ENCODE measurements at places on chromosomes 13 and 19. TPM values are rescaled to one million over a fixed set of nuclear protein-coding genes. Genes with fewer than 3 reads are reported as not detected.

GRCh38 chr19:4374498-4375163 is 25.7 kb downstream of the SH3GL1 start:
- DNase-seq = peak; percentile 93
- no peaks in the 10 kb centered on the region for H3K36me3 ChIP-seq
- no peak overlapping the region for H3K4me3 ChIP-seq
- H3K4me1 ChIP-seq = peaks cover 95% of the 10 kb centered on the region

DNA sequence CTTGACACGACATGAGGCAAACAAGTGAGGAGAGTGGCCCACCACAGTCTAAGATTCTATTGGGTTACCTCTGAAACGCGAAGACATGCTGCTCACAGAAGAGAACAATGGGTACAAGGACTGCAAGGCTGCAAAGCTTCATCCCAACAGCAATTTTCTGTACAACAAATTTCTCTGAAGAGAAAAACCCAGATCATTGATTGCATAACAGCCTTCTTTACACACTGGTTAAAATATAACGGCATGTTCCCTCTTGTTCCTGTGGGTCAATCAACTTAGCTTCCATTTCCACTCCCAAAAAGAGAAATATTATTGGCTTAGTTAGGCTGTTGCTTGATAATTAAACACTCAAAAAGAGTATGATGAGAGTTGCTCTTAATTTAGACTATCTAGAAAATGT is at the start of gene CPB2:
Gene CPB2, minus strand, starts transcription at position 166 of the 400 bp plus-strand sequence. Its CDS starts 24 bp downstream, at position 142.
- no peak for DNase-seq
- H3K27me3 ChIP-seq = no peaks in the 10 kb centered on the region
- no peak within 1 kb of the TSS for H3K4me3 ChIP-seq
- H3K27ac ChIP-seq = no peak within 1 kb of the TSS
- H3K36me3 ChIP-seq = no peaks in the 10 kb centered on the region

DNA sequence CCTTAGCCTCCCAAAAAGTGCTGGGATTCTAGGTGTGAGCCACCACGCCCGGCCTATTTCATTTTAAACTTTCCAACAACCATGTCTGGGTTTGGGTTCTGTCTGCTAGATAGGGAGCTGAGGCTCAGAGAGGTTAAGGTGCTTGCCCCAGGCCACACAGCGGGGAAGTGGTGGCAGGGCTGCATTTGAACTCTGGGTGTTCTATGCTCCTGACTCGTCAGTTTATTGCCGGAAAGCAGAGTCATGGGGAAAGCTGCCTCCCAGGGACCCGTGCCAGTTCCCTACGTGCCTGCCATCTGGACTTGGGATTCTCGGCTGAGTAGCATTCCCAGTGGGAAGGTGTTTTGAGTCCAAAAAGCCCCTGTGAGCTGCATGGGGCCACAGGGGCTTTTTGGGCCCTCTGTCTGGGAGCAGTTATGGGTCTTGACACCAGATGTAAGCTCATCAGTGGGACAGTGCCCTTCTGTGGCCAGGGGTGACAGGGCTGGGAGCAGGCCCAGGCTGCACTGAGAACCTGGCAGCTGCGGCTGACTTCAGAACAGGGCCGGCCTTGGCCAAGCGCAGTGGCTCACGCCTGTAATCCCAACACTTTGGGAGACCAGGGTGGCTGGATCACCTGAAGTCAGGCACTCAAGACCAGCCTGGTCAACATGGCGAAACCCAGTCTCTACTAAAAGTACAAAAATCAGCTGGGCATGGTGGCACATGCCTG is 10.9 kb downstream of the RFX1 start:
- H3K27me3 ChIP-seq = no peaks in the 10 kb centered on the region
- H3K4me1 ChIP-seq = peaks cover 7% of the 10 kb centered on the region
- DNase-seq = no peak
- H3K4me3 ChIP-seq = no peak overlapping the region
- H3K36me3 ChIP-seq = peaks cover 33% of the 10 kb centered on the region
- no peak overlapping the region for H3K27ac ChIP-seq

TMIGD2 gene
- total RNA-seq = not detected

- H3K27ac ChIP-seq = no peak overlapping the region
- H3K4me3 ChIP-seq = no peak overlapping the region
- DNase-seq = no peak
- no peaks in the 10 kb centered on the region for H3K4me1 ChIP-seq
Measured at GRCh38 chr19:19305696-19306095, 14.6 kb downstream of the SUGP1 start.

F7 gene
- not detected for total RNA-seq

TEAD2 gene
- 57.8 TPM for total RNA-seq

GRCh38 chr19:11261431-11261970 is 823 bp downstream of the DOCK6 start:
- no peak for DNase-seq
- peak overlapping the region; percentile 97 for H3K4me3 ChIP-seq
- no peaks in the 10 kb centered on the region for H3K27me3 ChIP-seq
- H3K36me3 ChIP-seq = no peaks in the 10 kb centered on the region

ATP1A3 gene
- 4.3 TPM for total RNA-seq

DNA sequence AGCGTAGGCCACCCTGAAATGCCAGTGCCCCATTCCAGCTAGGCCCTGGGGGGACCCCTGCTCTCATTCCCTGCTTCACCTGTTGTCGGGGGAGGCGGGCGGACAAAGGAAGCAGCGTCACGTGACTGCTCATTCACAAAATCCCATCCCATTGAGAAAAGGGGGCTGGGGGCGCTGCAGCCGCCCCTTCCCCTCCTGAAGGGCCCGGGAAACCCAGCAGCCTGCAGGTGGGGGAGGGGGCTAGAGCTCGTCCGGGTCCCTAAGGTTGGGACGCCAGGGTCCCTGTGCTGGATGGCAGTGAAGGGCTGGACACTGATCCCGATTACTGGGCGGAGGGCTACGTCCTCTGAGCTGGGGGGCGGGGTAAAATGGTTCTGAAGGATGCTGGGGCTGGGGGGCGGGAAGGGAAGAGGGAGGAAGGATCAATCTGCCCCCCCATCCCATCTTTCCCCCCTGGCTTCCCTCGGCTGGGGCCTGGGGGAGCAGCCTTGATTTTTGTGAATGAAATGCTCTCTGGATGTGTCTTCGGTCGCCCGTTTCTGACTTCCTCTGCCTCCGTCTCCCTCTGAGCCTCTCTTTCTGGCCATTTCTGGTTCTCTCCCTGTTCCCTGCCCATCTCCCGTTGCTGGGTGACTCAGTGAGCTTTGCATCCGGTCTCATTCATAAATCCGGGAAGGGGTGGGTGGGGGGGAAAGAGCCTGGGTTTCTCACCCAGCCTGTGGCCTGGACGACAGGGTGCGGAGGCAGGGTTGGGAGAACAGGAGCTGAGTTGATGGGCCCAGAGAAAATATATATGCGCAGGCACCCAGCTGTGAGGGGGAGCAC is 816 bp downstream of the SPRED3 start:
- DNase-seq = no peak
- peaks cover 33% of the 10 kb centered on the region for H3K4me1 ChIP-seq
- H3K27ac ChIP-seq = peak overlapping the region; percentile 75
- peaks cover 4% of the 10 kb centered on the region for H3K36me3 ChIP-seq

GRCh38 chr19:30161021-30161655 is 211.0 kb upstream of the ZNF536 start:
- peak; percentile 84 for DNase-seq
- H3K36me3 ChIP-seq = no peaks in the 10 kb centered on the region
- H3K4me1 ChIP-seq = no peaks in the 10 kb centered on the region
- no peak overlapping the region for H3K27ac ChIP-seq
- H3K27me3 ChIP-seq = peaks cover 19% of the 10 kb centered on the region

DNA sequence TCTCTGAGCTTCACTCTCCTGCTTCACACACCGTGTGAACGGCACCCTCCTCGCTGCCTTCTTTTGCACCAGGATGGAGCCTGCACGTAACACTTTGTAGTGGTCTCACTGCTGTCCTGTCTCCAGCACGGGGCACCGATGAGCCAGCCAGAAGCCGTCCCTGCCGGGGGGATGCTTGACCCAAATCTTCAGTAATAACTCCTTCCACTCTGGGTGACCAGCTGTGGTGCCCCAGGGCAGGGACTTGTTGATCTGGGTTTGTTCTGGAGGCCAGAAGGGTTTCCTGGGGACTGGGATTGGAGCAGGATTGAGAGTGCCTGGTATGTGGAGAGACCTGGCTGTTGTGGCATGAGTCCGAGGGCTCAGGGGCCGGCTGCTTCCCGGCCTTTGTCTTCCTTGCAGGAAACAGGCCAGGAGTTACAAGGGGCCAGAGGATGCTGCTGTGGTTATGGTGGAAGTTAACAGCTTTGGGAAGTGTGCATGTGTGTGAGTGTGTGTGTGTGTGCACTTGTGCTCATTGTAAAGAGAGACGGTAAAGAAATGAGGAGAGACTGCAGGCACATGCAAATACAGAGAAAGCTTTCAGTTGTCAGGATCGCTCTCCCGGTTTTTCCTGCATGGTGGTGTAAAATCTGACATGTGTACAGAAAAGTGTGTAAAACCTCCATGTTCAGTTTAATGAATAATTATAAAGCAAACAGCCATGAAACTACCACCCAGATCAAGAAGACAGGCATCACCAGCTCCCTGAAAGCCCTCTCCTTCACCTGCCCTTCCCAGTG is 18.9 kb downstream of the PAK4 start:
- H3K27me3 ChIP-seq = no peaks in the 10 kb centered on the region
- H3K36me3 ChIP-seq = no peaks in the 10 kb centered on the region

RGL3 gene
- total RNA-seq = 1.2 TPM

RASGRP4 gene
- total RNA-seq = 3.2 TPM

- H3K4me1 ChIP-seq = peaks cover 10% of the 10 kb centered on the region
- no peak overlapping the region for H3K4me3 ChIP-seq
- peaks cover 83% of the 10 kb centered on the region for H3K36me3 ChIP-seq
- H3K27me3 ChIP-seq = no peaks in the 10 kb centered on the region
- no peak for DNase-seq
Measured at GRCh38 chr13:45508776-45509175, 44.0 kb downstream of the COG3 start.

DNA sequence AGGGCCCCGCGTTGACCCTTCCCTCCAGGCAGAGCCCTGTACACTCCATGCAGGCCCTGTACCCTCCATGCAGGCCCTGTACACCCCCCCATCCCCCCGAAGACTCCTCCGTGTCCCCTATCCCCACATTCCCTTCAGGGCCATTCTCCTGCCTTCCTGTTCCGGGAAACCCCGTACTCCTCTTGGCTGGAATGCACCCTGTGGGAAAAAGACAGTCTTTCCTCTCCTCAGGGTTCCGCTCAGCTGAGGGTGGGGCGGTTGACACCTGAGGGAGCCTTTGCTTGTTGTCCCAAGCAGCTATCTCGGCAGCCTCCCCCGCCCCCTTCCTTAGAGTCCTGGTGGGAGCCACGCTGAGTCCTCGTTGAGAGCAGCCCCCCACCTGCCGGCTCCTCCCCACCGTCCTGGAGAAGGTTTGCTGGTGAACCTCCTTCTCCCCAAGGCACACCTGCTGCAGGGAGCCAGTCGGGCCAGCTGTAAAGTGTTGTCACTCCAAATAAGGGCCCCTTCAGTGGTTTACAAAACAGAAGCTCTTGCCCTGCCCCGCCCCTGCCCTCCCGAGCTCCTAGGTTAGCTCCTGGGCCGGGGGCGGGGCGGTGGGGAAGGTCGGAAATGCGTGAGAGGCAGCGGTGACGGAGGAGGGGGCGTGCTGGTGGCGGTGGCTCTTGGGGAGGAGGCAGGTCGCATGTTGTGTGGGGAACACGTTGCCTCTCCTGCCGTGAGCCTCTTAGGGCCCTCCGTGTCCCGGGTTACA is 1.5 kb downstream of the GNA11 start:
- peak overlapping the region; percentile 99 for H3K4me3 ChIP-seq
- H3K27ac ChIP-seq = peak overlapping the region; percentile 83
- no peaks in the 10 kb centered on the region for H3K36me3 ChIP-seq
- peaks cover 64% of the 10 kb centered on the region for H3K4me1 ChIP-seq
- H3K27me3 ChIP-seq = no peaks in the 10 kb centered on the region
- DNase-seq = no peak

DPF1 gene
- not detected for total RNA-seq

DNA sequence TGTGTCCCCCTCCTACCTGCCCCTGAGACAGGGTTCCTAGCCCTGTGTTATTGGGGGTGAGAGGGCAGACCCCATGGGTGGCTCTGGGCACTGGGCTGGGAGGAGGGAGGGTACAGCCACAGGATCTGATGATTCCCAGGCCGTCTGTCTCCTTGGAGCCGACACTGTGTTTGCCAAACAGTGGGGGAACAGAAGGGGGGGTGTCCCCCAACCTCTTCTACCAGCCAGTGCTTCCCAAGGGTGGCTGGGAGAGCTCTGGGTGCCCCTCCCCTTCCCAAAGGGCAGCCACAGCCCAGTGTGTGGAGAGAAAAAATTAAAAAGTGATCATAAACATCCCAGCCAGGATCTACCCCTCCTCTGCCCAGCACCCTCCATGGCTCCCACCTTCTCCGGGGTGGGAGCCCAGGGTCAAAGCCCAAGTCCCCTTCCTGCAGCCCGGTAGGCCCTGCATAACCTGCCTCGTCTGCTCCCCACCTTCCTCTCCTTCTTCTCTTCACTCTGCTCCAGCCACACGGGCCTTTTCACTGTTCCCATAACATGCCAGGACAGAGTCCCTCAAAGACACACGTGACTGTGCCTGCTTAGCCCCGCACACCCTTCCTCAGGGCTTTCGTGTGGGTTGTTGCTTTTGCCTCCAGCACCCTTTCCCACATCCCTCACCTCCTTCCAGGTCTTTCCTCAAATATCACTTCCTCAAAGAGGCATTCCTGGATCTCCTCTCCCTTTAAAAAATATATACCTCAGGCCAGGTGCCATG is 1.4 kb upstream of the PLIN4 start:
- no peak for DNase-seq
- peak overlapping the region; percentile 94 for H3K27ac ChIP-seq
- no peaks in the 10 kb centered on the region for H3K27me3 ChIP-seq

CLC gene
- not detected for total RNA-seq

Measured in esophagus muscularis mucosa (tissue), 4 donors.